H1 (cell line): ENCODE measurements at places on chromosomes 5 and 9. TPM values are rescaled to one million over a fixed set of nuclear protein-coding genes. Genes with fewer than 3 reads are reported as not detected.

GRCh38 chr5:126100767-126101166 is 322.4 kb upstream of the GRAMD2B start:
- DNase-seq, result no peak

GRCh38 chr9:22423566-22423965 is 23.1 kb upstream of the DMRTA1 start:
- DNase-seq, result no peak

DNA sequence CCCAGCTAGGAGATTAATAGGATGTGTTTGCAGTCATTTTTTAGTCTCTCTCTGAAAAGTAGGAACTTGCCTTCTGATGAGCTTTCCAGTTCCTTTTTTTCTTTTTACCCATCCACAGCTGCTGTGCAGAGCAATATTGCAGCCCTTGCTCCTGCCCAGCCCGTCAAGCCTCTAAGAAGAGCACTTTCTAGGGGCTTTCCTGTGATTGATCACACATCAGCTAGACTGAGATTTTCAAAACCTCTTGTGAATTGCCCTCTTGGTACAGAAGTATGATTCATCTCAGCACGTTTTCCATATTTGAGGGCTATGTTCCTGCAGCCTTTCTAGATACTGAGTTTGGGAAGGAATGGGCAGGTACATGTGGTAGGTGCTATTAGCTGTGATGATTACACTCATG is 93.9 kb downstream of the GALNT10 start:
- DNase-seq, result no peak

DNA sequence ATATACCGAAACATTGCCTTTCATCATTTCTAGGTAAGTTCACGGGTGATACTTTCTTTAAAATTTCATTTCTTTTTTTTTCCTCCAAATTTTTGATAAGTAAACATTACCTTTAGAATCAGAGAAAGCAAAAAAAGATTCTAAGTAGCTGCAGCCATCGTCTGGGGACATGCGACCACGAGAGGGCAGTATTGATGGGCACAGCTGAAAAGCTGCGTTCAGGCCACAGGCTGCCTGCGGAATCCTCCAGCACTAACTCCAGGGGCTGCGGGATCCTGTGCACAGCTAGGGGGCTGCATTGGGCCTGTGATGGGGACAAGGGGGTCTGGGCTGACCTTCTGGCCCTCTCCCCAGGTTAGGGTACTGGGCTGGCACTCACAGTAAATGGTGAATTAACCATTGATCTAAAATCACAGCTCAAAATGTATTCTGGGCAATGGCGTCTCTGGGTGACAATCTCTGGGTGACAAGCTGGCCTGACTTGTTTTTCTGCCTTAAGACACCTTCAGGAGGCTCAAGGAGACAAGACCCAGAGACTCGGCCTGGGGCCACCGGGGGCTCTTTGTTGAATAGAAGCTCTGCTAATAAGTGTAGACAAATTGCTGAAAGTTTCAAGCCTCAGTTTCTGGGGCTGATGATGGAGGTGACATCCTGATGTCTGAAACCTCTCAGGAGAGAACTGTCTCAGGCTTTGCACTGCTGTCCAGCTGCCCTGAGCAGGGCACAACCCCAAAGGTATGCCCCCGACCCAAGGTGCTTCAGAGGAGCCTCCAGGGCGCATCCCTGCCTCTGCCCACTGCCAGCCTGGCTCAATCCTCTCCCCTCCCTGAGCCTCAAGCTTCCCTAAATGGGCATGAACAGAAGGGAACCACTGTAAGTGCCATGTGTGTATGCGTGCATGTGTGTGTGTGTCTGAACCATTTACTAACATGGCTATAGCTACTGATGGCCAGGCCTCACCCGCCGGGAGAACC is 44.3 kb upstream of the SARDH start:
- peak; percentile 84 for DNase-seq

DNA sequence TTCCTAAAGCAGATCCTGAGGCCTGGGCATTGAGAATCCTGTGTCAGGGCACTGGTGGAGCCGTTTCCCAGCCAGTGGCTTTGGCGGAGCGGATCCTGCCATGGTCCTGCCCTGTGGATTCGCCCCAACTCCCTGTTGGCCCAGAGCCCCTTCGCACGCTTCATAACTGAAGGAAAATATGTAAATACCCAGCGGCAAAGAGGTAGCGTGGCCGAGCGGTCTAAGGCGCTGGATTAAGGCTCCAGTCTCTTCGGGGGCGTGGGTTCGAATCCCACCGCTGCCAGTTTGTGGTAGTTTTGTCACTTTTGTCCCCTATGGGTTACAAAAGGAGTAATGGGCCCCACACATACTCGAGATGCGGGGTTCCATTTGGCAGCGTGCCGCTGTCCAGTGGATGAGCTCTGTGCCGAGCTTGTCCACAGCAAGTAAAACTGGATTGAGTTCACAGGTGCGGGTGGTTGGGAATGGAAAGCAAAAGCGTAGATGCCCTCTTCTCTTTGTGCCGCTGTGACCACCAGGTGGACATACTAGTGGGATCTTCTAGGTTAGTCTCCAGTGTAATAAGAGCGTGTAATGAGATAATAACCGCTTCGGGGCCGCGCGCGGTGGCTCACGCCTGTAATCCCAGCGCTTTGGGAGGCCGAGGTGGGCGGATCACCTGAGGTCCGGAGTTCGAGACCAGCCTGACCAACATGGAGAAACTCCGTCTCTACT is 17.3 kb downstream of the TRIM7 start:
- DNase-seq, result peak; percentile 97

GRCh38 chr5:160463740-160464465 is 42.2 kb downstream of the PTTG1 start:
- DNase-seq, result no peak

GRCh38 chr5:159186319-159186718 is 23.0 kb downstream of the RNF145 start:
- DNase-seq, result no peak

DNA sequence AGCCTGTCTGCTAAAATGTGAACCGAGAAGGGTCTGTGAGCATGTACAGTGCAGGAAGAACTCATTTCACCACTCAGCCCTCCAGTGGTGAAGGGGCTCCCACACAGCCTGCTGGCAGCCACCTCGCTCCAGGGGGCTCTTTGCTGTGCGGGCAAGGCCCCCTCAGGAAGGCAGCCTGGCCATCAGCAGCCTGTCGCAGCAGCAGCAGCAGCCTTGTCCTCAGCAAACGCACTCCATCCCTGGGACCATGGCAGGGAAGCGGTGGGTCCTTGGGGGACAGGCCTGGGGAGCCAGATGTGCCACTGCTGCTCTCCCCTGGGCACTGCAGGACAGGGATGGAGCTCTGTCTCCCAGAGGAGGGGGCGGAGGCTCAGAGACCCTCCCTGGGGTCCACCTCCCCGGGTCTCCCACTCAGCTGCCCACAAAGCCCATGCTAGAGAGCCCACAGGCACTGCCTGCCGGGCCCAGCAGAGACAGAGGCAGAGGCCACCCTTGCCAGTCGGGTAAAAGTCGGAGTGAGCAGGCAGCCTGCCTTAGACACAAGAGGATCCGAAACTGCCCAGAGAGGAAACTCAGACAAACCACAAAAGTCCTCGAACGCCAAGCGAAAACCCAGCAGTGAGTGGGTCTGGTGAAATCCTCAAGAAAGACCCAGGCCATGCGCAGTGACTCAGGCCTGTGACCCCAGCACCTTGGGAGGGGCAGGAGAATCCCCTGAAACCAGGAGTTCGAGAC is 8.0 kb downstream of the BRD3 start:
- DNase-seq, result peak; percentile 49

- DNase-seq, result peak; percentile 38
Measured at GRCh38 chr5:160009591-160009989, 651 bp downstream of the TTC1 start.

DNA sequence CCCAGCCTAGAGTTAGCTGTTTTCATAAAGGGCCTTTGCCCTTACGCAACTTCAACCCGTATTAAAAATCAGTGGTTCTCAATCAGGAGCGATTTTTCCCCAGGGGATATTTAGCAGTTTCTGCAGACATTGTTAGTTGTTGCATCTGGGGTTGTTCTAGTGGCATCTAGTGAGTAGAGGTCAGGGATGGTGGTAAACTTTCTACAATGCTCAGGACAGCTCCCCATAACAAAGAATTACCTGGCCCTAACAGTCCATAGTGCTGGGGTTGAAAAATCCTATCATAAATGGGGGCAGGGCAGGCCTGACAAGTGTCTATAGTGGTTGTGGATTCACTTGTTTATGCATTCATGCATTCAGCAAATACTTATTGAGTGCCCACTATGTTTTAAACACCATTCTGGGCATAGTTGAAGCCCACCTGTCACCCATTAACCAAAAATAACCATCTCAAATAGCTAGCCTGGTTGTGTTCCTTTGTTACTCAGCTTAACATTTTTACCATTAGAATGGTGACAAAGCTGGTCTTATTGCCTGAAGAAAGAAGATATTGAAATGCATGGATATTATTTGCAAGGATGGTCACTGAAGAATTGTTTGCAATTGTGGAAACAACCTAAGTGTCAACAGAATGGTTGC is 15.9 kb upstream of the FGF1 start:
- no peak for DNase-seq

DNA sequence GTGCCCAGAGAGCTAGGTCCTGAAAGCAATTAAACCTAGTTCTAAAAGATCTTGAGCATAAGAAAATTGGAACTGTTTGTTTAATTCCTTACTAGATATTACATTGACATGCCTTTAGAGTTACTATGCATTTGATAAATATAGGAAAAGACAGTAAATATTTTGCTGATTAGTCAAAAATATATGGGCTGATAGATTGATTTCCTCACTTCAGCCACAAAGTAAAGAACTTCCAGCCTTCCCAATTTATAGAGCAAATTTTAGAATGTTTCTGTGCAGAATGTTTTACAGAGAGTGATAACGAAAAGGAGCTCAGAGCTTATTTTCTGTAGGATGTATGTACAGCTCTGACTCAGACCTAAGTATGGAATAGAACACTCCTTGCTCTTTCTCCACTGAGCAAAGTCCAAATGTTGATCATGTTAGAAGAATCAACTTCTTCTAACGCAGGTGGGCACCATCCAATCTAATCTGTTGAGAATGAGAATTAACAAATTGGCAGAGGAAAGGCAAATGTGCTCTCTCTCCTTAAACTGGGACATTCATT is 72.9 kb upstream of the PAM start:
- DNase-seq, result no peak

DNA sequence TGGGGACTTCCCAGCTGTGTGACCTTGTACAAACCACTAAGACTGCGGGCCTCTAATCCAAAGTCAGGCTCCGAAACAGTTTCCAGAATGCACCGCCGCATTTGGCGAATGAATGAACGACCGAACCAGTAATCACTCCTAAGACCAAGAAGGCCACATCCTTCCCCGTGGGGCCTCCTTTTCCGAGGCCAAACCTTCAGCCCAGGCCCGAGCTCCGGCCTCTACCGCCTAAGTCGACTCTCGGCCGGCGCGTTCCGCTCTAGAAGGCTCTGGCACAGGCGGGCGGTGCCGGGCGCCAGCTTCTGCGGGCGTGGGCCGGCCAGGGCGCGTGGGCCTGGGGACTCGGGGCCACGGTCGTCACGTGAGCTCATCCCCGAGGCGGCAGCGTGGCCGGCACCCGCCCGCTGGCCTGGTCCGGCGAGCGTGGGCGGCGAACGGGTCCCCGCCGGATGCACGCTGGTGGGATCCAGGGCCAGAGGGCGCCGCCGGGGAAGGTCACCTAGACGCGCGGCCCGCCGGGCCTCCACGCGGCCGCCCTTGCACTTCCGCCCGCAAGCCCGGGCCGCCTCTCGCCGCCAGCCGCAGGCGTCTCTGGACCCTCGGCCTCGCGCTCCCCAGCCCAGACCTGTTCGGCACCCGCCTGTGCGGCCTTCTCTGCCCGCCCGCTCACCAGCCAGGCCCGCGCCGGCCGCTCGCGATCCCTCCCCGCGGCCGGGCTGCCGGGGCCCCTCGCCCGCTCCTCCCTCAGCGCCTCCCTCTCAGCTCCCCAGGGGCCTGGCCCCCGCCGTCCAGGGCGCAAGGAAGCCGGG is 754 bp downstream of the VDAC1 start:
- no peak for DNase-seq

DNA sequence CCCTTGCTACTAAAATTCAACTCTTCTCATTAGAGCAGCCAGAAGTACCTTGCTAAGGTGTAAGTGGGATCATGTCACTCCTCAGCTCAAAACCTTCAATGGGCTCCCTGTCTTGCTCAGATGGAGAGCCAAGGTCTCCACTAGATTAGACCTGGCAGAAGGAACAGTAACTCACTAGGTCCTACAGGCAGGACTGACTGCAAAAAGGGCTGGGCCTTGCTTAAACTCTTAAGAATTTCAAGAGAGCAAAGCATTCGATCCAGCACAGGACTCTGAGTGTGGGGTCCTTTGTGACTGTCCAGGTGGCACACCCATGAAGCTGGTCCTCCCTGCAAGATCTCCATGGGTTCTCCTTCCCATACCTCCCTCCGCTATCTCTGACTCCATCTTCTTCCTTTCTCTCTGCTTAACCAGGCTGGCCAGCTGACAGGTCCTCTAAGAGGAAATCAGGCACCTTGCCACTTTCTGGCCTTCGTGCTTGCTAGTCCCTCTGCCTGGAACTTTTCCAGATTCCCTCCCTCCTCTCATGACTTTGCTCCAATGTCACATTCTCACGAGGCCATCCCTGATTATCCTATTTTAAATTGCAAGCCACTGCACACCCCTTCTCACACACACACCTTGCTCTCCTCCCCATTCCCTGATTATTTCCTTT is 70.2 kb downstream of the BASP1 start:
- DNase-seq, result no peak

- no peak for DNase-seq
Measured at GRCh38 chr5:140258016-140258415, 44.9 kb downstream of the PFDN1 start.

- DNase-seq, result no peak
Measured at GRCh38 chr5:134095887-134096589, 18.4 kb upstream of the TCF7 start.

DNA sequence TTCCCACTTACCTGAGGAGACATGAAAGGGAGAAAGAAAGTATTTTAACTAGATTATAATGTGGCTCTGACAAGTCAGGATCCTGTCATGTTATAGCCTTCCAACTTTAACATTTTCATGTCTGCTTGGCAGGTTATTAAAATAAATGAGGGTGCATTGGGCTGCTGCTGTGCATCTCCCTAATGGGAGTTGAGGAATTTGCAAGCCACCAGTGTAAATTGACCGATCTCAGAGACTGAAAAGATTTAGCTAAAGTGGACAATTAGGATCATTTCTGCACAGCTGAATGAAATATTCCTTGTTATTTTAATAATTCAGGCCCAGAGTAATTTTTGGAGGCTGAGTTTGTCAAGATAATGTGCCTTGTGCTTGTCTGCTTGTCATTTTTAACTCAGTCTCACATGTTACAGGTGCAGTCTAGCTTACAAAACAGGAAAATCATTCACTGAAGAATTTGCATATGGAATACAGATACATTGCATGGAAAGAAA is 366.3 kb upstream of the ADAMTS16 start:
- DNase-seq, result no peak

DNA sequence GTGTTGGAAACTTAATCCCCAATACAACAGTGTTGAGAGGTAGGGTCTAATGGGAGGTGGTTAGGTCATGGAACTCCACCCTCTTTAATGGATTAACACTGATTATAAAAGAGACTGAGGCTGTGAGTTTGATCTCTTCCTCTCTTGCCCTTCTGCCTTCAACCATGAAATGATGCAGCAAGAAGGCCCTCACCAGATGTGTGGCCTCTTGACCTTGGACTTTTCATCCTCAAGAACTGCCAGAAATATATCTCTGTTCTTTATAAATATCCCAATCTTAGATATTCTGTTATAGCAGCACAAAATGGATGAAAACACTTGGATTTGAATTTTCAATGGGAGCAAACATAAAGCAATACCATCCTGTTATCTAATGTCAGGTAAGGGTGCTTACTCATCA is 67.6 kb downstream of the NMUR2 start:
- no peak for DNase-seq

The SLC6A3 gene
- 0.46 and 0.48 TPM in 2 replicates for total RNA-seq

The NUTM2G gene
- total RNA-seq, result 0.25 TPM in 1 of 2 replicates, not detected in the other

The OR2V1 gene
- not detected in 2 replicates for total RNA-seq

The CCL27 gene
- not detected in 2 replicates for total RNA-seq

The PCDHA2 gene
- 1.9 TPM in 2 replicates for total RNA-seq

The ACSL6 gene
- total RNA-seq, result 2.4 and 3.8 TPM in 2 replicates

The SPINK5 gene
- total RNA-seq, result 2.0 and 2.2 TPM in 2 replicates

The OR1J2 gene
- not detected in 2 replicates for total RNA-seq
